ENCODE measurements at places on chromosomes 5 and 9. TPM values are rescaled to one million over a fixed set of nuclear protein-coding genes. Genes with fewer than 3 reads are reported as not detected.

CAPSL gene
- not detected for total RNA-seq

DNA sequence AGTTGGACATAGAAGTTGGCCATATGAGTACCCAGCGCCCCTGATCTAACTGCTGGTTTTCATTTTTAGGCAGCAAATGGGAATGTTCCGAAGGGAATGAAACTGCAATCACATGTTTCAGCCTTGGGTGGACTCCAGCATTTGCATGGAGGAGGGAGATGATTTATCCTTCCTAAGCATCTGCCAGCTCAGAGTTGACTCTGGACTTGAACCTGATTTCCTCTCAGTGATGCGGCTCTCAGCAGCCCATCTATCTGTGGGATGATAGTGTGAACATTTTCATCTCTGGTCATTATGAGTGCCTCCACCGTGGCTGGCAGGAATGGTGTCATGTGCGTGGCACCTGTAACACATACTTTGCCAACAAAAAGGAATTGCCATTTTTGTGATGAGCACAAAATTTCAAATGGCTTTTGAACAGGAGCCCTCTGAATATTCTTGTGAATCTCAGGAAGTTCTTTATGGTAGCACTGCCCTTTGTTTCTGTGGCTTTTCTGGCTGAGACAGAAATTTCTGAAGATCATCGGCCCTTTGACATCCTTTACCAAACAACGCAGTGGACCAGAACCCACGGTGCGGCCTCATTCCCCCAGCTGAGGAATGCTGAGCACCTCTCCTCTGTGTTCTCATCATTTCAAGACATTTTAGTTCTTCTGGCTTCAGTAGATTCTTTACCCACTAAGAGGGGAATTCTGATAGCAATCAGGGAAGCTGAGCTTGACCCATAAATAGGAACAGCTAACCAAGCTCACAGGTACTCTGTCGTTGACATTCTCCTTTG, 28.5 kb downstream of the FUBP3 start:
- DNase-seq: no peak

- DNase-seq: peak; percentile 39
Observed at GRCh38 chr5:74310386-74310785, 330.1 kb downstream of the ENC1 start.

DNA sequence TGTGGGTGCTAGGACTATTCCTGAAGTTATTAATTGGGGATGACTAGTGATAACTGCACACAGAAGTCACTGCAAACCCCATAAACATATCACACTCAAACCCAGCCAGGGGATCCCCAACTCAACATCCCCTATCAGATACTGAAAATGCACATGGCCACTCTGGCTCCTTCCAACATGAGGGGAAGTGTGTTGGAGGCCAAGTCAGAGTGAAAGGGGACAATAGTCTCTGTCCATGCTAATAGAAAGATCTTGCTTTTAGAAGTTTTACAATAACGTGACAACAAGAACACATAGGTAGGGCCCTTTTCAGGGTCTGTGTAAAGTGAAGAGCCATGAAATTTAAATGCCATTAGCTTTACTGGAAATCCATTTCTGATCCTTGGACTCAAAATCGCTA, 98.8 kb upstream of the SEMA6A start:
- DNase-seq: no peak

DNA sequence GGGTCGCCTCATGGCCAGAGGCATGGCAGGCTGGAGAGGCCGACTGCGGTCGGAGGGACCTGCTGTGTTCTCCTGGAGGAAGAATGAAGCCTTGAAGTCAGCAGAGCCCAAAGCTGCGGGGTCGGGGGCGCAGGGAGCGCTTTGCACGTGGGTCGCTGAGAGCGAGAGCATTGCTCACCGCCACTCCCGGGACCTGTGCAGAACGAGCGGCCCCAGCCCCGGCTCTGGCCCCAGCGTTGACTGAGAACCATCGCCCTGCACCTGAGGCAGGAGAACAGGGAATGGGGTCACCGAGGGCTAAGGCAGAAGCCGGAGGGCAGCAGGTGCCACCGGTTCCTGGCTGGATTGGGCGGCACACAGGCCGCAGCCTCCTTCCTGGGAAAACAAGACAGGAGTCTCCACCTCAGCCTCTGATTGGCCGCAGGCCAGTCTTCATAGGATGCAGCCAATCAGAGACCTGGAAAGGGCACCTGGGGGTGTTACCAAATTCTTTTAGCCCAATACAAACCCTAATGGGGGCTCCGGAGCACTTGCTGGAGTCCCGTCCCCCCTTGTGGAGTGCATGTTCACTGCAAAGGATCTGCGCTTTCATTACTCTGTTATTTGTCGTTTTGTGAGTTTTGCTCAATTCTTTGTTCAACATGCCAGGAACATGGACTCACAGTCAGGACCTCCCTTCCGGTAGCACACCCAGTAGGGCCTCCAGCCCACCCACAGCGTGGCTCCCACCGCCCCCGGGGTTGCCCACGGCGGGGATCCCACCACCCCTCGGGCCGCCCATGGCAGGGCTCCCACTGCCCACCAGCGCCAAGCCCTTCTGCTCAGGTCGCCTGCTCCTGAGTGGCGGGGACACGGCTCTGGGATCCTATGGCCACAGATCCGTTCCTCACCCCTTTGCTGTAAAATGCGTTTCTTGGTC, 24.7 kb upstream of the SLC6A19 start:
- peak; percentile 20 for DNase-seq

- DNase-seq: no peak
Observed at GRCh38 chr5:66179297-66180051, 35.4 kb downstream of the SREK1 start.

- DNase-seq: peak; percentile 91
Observed at GRCh38 chr5:172910828-172911627, 48.2 kb upstream of the RPL26L1 start.

DNA sequence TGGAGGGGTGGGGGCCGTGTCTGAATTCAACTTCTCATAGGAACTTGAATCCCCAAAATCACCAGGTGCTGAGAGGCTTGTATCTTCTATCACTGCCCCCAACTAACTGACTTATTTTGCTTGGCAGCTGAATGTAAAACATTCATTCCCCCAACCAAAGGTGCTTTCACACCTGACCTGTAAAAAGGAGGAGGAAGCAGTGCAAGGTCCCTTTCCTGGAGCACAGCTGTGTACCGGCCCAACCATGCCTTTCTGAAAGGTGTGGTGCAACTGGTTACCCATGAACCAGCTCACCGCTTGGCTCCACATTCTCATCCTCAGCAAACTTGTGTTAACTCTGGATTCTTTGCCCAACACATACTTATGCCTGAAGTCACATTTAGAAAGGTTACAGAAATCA, 34.7 kb downstream of the TMEM167A start:
- DNase-seq: no peak

DNA sequence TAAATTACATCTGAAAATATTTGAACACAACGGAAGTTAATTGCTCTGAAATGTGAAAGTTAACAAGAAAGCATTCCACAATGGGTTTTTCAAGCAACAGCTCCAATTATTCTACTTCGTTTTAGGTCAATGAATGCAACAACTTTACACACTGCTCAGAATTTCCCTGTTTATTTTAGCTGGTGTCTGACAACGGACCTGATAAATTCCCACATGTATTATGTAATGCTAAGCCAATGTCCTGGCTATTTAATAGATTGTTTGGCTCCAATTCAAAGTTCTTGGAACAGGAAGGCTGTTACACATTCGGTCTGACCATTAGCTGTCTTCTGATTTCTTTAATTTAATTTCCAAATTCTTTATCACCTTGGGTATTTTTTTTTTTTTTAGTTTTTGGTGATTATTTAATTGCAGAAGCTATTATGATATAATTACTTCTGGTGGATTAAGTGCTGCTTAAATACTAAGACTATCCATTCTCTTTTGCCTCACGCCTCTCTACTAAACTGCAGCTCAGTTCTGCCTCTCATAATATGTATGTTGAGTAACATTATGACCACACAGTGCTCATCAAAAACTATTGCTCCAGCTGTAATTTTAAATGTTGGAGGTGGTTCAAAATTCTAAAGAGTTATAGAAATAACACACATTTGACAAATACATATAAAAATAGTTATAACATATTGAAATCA, 57.9 kb downstream of the MEF2C start:
- DNase-seq: peak; percentile 95

- no peak for DNase-seq
Observed at GRCh38 chr5:3026099-3026498, 274.6 kb upstream of the IRX2 start.

- DNase-seq: no peak
Observed at GRCh38 chr5:73415617-73416016, 33.0 kb downstream of the FOXD1 start.

- DNase-seq: no peak
Observed at GRCh38 chr5:166428264-166428803, 1863.1 kb upstream of the WWC1 start.

DNA sequence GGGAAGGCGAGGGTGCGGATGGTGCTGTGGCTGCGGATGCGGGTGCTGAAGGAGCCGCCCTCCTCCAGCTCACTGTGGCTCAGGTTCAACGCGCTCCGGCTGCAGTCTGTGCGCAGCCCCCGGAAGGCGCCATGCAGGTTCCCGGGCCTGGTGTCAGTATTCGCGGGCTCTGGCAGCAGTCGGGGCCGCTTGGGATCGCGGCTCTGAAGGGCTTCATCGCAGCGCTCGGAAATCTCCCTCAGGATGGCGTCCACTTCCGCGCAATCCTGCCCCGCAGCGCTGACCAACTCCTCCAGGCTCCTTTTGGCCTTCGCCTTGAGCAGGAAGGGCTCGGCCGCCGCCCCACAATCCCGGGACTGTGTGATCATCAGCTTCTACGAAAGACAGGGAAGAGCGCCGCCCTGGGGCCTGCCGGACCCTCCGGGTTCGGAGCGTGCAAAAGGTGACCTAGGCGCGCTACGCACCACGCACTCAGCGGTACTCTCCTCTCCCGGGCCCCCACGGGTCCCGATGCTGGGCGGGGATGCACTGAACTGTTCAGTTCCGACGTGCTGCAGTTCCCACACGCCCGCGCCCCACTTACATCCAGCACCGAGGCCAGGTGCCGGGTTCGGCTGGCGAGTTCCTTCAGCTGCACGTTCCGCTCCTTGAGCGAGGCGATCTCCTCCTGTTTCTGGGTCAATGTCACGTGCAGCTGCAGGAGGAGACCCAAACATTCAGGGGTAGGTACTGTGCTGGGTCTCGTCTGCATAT, 6.5 kb downstream of the MCIDAS start:
- DNase-seq: peak; percentile 32

- no peak for DNase-seq
Observed at GRCh38 chr9:2292733-2293132, 277.6 kb downstream of the SMARCA2 start.

FAM200C gene
- 3.8 TPM for total RNA-seq

DNA sequence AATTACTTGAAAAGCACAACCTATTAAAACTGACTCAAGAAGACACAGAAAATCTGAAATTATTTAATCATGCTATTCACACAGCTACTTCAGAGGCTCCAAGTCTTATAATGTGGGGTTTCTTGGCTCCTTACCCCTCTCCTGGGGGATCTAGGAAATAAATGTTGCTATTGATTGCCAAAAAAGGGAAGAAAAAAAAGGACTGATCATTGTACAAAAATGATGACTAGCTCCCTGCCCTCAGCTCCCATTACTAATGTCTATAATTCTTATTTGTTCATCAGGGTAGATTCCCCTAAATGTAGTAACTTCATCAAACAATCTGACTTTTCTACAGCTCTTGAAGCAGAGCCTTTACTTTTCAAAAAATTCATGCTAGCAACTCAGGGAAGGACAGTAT, 3.3 kb upstream of the SMC5 start:
- no peak for DNase-seq

DNA sequence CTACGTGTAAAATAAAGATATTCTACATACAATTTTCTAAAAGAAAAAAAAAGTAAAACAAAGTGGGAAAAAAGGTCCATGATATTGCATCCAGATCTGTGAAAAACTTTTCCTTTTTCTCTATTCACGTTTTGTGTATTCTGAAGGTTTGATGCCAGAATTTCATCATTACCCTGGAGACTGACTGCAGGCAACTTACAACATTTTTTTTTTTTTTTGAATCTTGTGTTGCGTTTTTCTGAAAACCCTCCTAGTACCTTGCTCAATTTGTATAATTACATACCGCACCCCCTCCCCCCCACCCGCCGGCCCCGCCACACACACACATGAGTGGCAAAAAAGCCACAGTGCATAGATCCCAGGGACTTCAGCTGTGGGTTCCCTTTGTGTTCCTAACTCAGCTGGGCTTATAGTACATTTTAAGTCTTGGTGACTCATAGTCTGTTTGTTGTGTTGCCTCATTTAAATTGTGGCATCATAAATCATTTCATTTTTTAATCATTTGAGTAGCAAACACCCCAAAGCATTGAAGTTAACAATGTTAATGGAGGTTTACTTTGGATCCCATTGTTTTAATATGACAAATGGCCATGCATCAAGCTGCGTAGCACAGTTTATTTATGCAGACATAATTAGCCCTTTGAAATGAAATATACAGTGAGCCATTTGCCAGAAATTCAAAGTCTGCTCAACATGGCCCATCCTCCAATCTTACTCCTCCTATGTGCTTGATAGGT, 36.0 kb downstream of the PRDM6 start:
- DNase-seq: no peak

GRCh38 chr5:153654504-153655200, 164.2 kb downstream of the GRIA1 start:
- no peak for DNase-seq

PTGER4 gene
- 23.5 TPM for total RNA-seq

All from dermis blood vessel endothelial cell (primary cell).